NCI-H526 treated with DMSO at 0.1 percent for 48 hours (cell line): ENCODE measurements at places on chromosomes 11 and 22.
A peak's percentile ranks its signal among the peaks of the same experiment; 100 is the strongest.

GRCh38 chr11:83219095-83219494, 25.6 kb downstream of the ANKRD42 start:
- peak; percentile 30 for DNase-seq

GRCh38 chr11:104522650-104523049, 358.7 kb upstream of the PDGFD start:
- no peak for DNase-seq

GRCh38 chr11:123381817-123382554, 48.1 kb upstream of the GRAMD1B start:
- no peak for DNase-seq

DNA sequence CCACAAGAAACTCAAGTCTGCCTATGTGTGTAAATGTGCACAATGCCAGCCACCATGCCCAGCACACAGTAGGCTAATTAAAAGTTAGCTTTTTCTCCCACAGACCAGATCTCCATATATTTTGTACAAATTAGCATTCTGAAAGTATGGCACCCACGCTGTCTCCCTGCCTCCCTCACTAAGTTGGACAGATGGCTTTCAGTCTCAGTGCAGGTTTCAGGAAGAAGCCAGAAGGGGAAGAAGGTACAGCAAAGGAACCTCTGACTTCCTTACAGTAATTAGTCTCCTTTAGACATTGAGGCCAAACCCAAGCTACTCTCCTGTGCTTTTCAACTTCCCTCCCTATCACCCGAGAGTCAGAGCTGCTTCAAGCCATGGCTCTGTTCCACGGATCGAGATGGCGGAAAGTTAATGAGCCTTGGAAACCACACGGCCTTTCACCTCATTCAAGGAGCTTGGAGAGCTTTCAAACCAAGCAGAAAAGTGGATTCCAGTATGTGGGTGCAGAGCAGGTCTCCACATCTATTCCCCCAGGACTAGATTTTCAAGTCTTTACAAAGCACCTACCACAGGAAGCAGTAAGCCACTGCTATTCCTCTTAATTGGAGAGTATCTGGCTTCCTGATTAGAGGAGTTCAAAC, 221.1 kb upstream of the NARS2 start:
- no peak for DNase-seq

- DNase-seq = peak; percentile 5
Observed at GRCh38 chr22:39717099-39717498, 146.5 kb downstream of the CACNA1I start.

- DNase-seq = no peak
Observed at GRCh38 chr22:30598986-30599385, 7.3 kb upstream of the PES1 start.

DNA sequence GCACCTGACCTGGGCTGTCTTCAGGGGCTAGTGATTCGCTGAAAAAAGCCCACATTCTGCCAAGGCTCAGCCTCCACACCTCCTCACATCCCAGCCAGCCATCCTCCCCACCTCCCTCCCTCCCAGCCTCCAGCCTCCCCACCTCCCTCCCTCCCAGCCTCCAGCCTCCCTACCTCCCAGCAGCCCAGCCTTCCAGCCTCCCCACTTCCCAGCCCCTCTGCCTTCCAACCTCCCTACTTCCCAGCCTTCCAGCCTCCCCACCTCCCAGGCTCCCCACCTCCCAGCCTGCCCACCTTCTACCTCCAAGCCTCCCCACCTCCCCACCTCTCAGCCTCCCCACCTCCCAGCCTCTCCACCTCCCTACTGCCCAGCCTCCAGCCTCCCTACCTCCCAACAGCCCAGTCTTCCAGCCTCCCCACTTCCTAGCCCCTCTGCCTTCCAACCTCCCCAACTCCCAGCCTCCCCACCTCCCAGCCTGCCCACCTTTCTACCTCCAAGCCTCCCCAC, 33.7 kb upstream of the TH start:
- no peak for DNase-seq

DNA sequence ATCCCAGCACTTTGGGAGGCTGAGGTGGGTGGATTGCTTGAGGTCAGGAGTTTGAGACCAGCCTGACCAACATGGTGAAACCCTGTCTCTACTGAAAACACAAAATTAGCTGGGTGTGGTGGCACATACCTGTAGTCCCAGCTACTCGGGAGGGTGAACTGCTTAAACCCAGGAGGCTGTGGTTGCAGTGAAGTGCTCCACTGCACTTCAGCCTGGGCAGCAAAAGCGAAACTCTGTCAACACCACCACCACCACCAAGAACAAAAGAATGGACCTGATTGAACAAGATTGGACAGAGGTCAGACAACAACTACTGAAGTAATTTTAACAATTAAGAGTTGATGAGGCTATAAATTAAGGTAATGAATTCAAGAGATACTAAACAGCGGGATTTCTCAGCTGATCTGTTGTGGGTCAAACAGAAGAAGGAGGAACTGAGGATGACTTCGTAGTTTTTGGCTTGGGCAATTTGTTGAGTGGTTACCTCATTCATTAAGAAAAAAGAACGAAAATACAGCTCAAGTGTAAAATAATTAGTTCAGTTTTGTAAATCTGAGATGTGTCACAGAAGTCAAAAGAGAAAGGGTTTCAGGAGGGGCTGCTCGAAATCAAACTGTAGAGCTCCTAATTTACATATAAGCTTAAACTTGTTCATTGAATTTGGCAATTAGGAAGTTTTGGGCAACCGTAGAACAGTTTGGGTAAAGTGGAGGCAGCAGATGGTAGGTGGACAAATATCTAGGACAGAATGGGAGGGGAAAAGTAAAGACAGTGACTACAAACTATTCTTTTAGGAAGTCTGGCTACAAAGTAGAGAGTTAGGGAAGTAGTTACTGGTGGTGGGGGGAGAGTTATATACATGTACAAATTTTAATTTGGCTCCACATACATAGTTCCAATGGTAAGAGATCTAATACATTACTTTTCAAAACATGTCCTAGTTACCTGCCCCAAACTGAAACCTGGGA, 4.5 kb downstream of the IL18 start:
- no peak for DNase-seq

GRCh38 chr11:71456831-71457230, 3.8 kb downstream of the NADSYN1 start:
- DNase-seq = no peak

- DNase-seq = no peak
Observed at GRCh38 chr11:113087706-113088105, 126.5 kb downstream of the NCAM1 start.

DNA sequence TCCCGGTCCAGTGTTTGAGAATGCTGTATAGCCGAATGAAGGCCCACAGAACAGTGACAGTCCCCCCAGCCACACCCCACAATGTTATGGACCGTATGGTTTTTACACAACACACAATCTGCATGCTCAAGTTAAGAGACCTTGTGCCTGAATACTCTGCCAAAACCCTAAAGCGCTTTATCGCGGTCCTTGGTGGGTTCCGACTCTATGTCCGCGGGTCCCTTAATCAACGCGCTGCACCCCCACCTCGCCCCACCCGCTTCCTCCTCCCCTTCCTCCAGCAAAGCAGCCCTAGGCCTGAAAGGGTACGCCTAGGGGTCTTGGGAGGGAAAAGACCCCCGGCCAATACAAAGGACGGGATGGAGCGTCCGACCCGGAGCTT, 442 bp downstream of the COPB1 start:
- no peak for DNase-seq

DNA sequence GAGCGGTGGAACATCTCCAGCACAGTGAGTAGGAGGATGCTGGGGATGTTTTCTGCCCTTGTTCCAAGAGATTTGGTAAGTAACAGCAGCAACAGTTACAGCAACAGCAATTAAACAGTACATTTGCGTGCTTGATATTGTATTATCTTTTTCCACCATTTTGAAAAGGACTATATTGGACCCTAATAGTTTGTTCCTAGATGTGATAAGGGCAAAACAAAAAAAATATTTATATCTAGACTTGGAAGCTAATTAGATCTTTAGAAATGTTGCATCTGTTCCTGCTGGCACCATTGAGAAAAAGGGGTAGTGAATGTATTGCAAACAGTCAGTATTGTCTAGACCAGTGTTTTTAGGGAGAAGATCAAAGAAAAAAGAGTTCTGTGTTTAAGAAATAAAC, 759.9 kb downstream of the JRKL start:
- DNase-seq = no peak

GRCh38 chr22:22345781-22346180, 101.2 kb downstream of the VPREB1 start:
- no peak for DNase-seq

DNA sequence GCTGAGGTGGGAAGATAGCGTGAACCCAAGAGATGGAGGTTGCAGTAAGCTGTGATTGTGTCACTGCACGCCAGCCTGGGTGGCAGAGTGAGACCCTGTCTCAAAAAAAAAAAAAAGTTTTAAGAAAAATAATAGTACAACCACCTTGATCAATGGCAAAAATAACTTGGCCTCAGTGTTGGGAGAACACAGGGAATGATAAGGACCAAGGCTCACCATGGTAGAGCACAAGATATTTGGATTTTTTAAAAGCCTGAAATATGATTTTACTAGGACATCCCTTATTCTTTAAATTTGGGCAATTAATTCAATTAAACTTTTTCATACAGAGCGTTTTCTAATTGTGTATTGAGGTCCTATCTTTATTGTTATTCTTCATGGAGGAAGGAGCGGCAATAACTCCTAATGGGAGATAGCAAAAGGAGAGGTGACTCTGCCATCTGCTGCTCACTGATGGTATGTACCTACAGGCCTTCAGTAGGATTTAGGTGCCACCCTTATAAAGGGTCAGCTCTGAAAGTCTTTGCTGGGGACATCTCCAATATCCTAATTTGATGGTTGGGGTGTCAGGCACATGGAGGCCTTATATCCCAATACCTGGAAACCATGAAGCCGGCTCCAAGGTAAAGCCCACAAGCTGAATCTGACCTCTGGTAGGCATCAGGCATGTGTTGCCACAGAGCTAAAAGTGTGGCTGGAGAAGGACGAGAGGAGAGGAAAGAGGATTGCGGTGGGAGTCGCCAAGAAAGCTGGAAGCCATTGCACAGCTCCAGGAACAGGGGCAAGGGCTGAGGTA, 21.9 kb upstream of the POLD3 start:
- DNase-seq = peak; percentile 40

- DNase-seq = no peak
Observed at GRCh38 chr11:80487952-80488351, 1047.1 kb upstream of the TENM4 start.

- no peak for DNase-seq
Observed at GRCh38 chr22:37203354-37204044, 8.8 kb downstream of the SSTR3 start.

GRCh38 chr11:70225681-70226177, 22.6 kb downstream of the FADD start:
- peak; percentile 51 for DNase-seq

GRCh38 chr22:42078469-42079318, 806 bp upstream of the SMDT1 start:
- DNase-seq = no peak

DNA sequence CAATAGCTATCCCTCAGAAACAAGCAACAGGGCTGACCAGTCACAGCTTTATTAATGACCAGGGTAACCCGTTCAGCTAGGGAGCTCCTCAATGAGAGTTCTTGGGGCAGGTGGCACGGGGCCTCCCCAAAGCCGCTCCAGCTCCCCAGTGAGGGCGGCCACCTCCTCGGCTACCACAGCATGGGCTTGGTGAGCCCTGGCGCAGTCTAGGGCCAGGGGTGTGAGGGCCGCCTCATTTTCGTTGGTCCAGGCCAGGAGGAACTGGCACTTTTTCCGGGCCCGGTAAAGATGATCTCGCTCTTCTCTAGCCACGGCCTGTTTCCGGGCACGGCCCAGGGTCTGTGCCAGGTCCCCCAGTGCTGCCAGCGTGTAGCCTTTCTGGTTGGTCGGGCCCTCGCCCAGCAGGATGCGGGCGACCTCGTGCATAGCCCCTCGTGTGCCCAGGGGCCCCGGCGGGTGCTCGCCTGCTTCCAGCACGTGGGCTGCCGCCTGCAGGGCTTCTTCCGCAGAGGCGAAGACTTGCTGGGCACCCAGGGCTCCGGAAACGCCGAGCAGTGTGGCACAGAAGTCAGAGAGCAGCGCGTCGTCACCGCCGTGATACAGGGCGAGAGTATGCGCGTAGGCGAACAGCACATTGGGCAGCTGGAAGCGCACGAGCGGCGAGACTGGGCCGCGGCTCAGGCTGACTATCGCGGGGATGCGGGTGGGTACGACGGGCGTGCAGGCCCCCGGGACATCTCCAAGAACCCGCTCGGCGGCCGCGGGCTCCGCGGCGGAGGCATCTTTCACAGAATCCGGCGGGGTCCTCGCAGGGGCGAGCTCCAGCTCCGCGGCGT, 913 bp downstream of the ZNHIT2 start:
- no peak for DNase-seq

GRCh38 chr11:112249871-112250610, 10.6 kb downstream of the PLET1 start:
- no peak for DNase-seq

DNA sequence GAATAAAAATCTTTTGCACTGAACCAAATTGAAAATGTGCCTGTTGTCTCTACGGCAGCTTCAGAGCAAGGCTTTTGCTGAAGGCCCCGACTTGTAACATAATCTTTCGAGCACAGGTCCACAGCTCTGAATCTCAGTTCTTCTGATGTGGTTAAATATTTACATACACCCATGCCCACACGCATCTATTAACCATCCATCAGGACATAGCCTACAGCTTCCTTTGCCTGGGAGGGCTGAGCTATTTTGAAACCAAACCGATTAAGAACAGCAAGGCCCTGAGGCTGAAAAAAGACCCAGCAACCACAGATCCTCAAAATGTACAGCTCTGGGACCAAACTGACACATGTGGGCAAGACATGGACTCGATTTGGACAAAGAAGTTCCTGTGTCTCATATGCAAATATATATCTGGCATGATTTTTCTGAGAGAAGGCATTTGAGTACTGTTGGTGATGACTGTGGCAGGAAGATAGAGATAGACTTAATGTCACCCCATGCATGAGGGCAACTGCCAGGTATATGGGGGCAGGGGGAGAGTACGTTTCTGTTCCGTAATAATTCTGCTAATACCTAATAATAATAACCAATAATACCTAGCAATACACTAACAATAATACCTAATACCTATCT, 322.7 kb upstream of the PLET1 start:
- DNase-seq = peak; percentile 97

GRCh38 chr22:38070250-38070921, 13.2 kb downstream of the PICK1 start:
- no peak for DNase-seq

DNA sequence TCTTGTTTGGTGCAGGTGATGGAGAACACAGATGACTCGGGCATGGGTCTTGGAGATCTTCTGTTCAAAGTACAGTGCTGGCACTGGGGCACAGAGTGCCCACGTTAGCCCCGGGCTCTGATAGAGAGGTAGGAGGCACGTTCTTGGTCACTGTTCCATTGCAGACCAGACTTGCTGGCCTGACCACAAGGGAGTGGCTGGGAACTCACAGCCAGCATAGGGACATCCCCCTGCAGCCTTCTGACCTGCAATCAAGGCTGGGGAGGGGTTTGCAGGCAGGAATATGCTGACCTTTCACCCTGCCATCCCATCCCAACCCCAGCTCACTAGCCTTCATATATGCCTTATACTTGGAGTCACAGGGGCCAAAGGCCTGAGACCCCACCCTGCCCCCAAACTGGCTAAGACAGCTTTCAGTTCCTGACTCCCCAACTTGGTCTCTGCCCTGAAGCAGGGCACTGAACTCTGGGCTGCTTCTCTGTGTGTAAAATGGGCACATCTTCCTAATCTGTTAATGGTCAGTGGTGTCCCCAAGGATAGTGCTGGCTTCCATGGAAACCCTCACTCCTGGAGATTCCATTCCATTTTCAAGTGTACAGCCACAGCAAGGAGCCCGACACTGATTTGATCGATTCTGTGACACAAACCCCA, 4.6 kb downstream of the MRPL49 start:
- DNase-seq = no peak
